AG10803 (cell line): ENCODE measurements at places on chromosomes 11 and 22.

GRCh38 chr22:47433627-47434026, 671.2 kb downstream of the TBC1D22A start:
- DNase-seq: no peak

- no peak for DNase-seq
Measured at GRCh38 chr22:20721409-20722218, 52.3 kb upstream of the SERPIND1 start.

DNA sequence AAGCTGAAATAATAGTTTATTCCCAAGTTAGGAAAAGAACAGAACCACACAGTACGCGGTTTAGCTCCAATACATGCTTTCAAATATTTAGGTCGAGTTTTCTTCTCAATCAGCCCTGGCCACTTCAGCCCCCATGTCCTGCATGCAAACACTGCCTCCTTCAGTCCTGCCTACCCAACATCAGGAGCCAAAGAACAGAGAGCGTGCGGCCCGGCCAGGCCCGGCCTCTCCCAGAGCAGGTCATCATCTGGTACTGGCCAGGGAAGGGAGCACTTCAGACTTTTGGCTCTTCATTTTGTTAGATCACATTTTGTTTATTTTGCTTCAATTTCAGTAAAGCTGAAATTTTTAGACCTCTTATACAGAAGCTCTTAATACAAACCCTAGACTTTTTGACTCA, 6.7 kb downstream of the BRD1 start:
- no peak for DNase-seq

GRCh38 chr22:36536717-36537116, 7.8 kb upstream of the EIF3D start:
- no peak for DNase-seq

DNA sequence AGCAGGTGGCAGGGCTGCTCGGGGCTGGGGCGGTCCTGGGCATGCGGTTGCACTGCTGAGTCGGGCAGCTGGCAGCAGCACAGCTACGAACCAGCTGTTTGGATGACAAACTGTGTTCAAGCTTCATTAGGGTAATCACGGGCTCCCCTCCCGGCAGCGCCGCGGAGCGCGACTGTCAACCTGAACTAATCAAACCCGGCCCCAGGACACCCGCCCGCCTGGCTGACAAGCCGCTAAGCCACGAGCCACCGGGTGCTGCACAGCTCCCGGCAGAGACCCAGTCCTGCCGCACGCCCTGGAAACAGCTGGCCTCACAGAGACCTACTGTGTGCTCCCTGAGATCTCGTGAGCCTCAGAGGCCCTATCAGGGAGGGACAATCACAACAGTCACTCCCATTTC, 60.6 kb upstream of the TCF20 start:
- DNase-seq: no peak

DNA sequence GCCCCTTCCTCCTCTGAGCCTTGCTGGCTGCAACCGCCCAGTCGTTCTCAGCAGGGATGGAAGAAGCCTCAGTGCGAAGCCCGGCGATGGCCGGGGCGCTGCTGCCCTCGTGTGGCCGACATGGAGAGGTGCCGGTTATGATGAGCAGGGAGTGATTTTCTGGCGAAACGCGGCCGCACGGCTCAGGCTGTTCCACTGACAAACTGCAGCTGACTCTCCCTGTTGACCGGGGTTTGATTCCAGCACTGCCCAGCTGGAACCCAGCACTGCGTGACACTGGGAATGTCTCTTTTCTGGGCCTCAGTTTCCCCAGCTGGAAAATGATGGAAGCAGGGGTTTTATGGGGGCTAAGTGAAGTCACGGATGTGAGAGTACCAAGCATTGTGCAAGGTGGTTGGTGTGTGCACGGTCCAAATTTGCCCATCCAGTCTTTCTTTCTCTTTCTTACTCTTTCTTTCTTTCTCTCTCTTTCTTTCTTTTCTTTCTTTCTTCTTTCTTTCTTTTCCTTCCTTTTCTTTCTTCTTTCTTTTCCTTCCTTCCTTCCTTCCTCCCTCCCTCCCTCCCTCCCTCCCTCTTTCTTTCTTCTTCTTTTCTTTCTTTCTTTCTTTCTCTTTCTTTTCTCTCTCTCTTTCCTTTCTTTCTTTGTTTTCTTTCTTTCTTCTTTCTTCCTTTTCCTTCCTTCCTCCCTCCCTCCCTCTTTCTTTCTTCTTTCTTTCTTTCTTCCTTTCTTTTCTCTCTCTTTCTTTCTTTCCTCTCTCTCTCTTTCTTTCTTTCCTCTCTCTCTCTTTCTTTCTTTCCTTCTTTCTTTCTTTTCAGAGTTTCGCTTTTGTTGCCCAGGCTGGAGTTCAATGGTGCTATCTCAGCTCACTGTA, 25.8 kb upstream of the MPPED1 start:
- DNase-seq: peak; percentile 72

DNA sequence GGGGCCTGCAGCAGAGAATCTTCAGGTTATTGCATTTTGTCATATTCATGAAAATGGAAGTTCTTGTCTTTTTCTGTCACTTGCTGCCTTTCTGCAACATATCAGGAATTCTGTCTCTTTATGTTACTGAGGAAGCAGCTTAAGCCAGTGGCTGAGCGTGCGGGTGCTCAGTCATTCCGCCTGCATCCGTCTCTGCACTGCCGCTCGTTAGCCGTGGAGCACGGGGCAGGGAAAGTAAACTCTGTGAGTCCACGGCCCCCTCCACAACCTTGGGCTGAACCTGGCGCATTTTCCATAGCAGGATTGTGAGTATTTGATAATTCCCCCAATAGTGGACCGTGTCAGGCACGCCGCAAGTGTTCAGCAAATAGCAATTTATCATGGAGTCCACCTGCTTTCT, 1007.7 kb downstream of the BRD1 start:
- no peak for DNase-seq

DNA sequence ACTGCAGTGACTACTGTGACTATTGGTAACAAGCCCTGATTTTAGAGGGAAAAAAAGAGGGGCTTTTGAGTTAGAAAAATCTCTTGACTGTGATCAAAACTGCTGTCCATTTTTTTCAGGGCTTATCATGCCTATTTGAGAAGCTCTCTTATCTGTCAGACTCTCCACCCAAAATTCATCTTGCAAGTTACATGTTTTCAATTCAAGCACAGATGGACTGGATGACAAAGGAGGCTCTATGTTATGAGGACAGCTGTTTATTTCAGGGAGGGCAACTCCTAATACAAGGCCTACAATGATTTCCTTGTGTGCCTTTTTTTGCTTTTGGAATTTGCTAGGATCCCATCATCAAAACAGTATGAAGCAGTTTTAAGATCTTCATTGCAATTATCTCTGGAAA, 35.2 kb upstream of the USP47 start:
- no peak for DNase-seq

DNA sequence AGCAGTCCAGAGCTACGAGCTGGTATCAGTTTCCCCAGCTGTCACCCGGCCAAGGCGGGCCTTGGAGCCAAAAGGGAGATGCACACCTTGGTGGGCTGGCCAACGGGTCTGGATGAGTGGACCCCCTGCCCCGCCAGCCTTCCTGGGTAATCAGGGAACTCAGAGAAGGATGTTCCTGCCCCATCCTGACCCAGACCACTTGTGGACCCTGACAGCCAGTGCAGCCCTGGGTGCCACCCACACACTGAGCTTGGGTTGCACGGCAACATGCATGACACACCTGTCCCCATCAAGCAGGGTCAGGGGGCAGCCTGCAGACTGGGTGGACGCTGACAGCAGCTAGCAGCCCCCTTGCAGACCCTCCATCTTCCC, 8.6 kb downstream of the SLC25A1 start:
- no peak for DNase-seq

GRCh38 chr11:3834349-3834663, 6.5 kb downstream of the RHOG start:
- no peak for DNase-seq

- no peak for DNase-seq
Measured at GRCh38 chr11:81484196-81484595, 1249.5 kb downstream of the FAM181B start.

DNA sequence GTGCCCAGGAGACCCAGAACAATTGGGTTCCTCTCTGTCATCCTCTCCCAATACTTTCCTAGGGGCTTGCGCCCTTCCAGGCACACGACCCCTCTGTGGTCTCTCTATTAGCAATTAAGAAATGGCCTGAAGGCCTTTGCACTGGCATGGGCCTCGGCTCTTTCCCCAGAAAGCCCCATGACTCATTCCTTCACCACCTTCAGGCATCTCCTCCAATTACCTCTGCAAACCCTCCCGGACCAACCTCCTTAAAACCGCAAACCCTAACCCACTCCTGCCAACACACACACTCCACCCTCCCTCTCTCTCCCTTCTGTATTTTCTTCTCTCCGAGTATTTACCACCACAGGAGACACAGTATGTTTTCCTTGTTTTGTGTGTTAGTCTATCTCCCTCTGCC, 36.7 kb downstream of the LARGE1 start:
- DNase-seq: no peak

GRCh38 chr11:3836903-3837302, 3.9 kb downstream of the RHOG start:
- no peak for DNase-seq

DNA sequence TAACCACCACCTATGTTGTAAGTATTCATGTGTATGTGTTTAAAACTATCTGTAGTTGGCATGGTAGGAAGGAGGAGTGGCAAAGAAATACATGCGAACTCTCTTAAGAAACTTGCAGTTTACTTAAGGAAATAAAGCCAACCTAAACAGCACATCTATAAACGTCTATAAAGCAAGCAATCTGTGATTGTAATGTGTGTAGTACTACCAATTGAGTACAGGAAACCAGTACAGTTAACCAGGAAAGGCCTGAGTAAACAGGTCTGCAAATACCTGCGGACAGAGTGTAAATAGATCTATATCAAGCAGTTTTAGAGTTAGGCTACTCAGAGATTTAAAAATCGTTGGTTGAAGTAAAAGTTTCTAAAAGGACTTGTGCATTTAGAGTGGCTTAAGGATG, 59.5 kb upstream of the AMOTL1 start:
- no peak for DNase-seq

- peak; percentile 20 for DNase-seq
Measured at GRCh38 chr22:19291218-19291579, 320 bp downstream of the CLTCL1 start.

GRCh38 chr11:96384156-96384555, 5.6 kb downstream of the CCDC82 start:
- no peak for DNase-seq

DNA sequence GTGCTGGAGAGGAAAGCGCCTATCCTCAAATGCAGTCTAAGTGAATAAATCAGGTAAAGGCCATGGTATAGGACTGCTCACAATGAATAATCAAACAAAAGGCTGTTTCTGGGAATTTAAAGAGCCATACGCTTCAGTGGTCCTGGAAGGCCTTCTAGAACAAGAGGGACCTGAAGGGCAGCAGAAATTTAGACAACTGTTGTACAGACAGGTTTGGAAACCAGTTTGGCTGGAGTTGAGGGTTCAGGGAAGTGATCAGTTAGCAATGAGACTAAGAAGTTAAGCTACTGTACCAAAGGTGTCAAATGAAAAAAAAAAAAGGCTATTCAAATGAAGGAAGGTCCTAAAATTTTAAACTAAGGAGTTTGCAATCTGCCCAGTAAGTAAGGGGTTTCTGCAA, 56.6 kb upstream of the SCUBE2 start:
- no peak for DNase-seq

GRCh38 chr11:47148903-47149531, 27.7 kb downstream of the ARFGAP2 start:
- DNase-seq: peak; percentile 47

DNA sequence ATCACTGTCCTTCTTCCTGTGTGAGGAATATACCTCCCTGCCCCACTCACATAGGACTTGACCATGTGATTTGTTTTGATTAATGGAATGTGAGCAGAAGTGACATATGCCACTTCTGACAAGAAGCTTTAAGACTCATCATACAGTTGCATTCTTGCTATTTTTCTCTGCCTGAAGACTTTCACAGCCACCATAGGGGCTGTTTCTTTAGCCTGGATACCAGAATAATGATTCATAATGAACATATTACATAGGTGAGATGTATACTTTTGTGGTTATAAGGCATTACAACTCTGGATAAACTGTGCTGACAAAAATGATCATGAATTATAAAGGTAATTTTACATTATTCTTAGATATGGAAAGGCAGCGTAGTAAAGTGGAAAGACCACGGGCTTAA, 798.0 kb downstream of the DLG2 start:
- no peak for DNase-seq

- no peak for DNase-seq
Measured at GRCh38 chr11:77131560-77131959, 3.5 kb downstream of the MYO7A start.

DNA sequence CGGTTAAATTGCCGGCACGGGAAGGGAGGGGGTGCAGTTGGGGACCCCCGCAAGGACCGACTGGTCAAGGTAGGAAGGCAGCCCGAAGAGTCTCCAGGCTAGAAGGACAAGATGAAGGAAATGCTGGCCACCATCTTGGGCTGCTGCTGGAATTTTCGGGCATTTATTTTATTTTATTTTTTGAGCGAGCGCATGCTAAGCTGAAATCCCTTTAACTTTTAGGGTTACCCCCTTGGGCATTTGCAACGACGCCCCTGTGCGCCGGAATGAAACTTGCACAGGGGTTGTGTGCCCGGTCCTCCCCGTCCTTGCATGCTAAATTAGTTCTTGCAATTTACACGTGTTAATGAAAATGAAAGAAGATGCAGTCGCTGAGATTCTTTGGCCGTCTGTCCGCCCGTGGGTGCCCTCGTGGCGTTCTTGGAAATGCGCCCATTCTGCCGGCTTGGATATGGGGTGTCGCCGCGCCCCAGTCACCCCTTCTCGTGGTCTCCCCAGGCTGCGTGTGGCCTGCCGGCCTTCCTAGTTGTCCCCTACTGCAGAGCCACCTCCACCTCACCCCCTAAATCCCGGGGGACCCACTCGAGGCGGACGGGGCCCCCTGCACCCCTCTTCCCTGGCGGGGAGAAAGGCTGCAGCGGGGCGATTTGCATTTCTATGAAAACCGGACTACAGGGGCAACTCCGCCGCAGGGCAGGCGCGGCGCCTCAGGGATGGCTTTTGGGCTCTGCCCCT, 529 bp upstream of the CCND1 start:
- no peak for DNase-seq

GRCh38 chr11:14112721-14113120, 150.2 kb downstream of the SPON1 start:
- DNase-seq: no peak

DNA sequence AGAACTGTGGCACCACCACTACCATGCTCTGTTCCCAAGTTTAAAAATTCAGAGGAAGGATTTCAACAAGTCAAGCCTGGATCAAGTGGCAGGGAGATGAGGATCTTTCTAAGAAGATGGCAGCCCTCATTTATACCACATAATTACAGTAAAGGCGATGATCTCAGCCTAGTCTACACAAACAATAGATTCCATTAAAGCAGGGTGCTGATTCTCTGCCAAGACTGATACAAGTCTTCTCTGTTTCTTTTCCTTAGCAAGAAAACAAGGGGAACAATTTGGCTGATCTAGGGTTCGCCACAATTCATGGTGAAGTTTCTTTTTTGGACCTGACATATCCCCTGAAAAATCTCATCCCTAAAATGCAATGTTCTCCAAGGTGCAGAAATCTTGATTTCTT, 73.9 kb downstream of the PPFIBP2 start:
- DNase-seq: no peak

GRCh38 chr11:96228910-96229309, 114.1 kb downstream of the MAML2 start:
- DNase-seq: peak; percentile 64

- peak; percentile 43 for DNase-seq
Measured at GRCh38 chr11:123251657-123252344, 56.8 kb upstream of the CLMP start.
